ENCODE measurements at places on chromosomes 5 and 9.
A peak's percentile ranks its signal among the peaks of the same experiment; 100 is the strongest.

GRCh38 chr5:98880151-98880550, 48.7 kb downstream of the CHD1 start:
- H3K27ac ChIP-seq = peak overlapping the region; percentile 42
- H3K36me3 ChIP-seq = peaks cover 27% of the 10 kb centered on the region
- H3K4me3 ChIP-seq = no peak overlapping the region
- H3K4me1 ChIP-seq = peaks cover 7% of the 10 kb centered on the region
- peak; percentile 64 for DNase-seq

DNA sequence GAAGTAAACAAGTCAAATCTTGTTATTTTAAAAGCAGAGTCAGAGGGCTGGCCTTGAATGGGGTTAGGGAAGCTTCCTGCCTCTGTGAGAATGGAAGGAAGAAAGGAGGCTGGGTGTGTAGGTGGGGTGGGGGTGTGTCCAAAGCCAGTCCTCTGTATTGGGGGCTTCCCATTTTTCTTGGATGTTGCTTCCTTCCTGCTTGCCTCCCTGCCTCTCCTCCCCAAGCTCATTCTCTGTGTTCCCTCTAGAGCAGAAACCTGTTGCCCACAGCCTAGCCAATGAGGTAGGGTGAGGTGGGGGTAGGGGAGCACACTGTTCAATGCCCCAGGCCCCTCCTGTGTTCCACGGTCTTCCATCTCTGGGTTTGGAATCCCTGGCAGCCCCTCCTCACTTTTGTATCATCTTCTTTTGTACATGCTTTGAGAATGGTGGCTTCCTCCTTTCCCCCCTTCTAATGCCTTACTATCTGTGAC, 39.7 kb downstream of the SNX24 start:
- H3K4me1 ChIP-seq = no peaks in the 10 kb centered on the region
- no peak for DNase-seq
- H3K27me3 ChIP-seq = no peaks in the 10 kb centered on the region
- H3K4me3 ChIP-seq = no peak overlapping the region
- no peak overlapping the region for H3K27ac ChIP-seq

DNA sequence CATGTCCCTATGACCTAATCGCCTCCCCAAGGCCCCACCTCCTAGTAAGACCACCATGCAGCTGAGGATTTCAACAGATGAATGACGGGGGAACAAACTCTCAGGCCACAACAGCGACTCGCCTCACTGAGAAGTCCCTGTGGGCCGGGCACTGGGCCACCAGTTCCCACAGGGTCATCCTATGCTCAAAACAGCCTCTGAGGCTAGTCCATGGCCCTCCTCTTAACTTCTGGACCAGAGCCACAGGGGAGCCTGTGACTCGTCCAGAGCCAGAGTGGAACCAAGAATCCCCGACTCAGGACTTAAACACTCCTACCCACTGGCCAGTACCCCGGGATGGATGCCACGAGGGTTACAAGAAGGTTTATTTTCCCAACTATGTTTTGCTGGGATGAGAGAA, 12.3 kb downstream of the GFPT2 start:
- peaks cover 9% of the 10 kb centered on the region for H3K36me3 ChIP-seq
- peak; percentile 17 for DNase-seq
- H3K4me3 ChIP-seq = no peak overlapping the region
- H3K27me3 ChIP-seq = no peaks in the 10 kb centered on the region
- H3K27ac ChIP-seq = no peak overlapping the region
- peaks cover 32% of the 10 kb centered on the region for H3K4me1 ChIP-seq

DNA sequence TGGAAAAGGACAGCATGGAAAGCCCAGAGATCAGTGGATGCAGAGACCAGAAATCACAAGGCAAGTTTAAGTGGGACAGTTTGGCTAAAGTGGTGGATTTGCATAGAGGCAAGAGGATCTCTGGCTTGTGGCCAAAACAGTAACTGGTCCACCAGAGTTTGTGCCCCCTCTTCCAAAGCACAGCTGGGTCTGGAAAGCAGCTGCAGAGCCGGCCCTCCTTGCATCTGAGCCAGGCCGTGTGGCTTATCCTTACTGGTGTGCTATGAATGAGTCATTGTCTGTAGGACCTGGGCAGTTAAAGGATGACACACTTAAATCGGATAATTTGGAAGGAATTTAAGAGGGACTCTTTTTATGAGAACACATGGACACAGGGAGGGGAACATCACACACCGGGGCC, 146.6 kb downstream of the PIP5K1B start:
- no peaks in the 10 kb centered on the region for H3K27me3 ChIP-seq
- no peaks in the 10 kb centered on the region for H3K4me1 ChIP-seq
- no peak overlapping the region for H3K27ac ChIP-seq
- no peak for DNase-seq
- no peaks in the 10 kb centered on the region for H3K36me3 ChIP-seq

GRCh38 chr9:98572054-98572627, 136.6 kb downstream of the GABBR2 start:
- no peak overlapping the region for H3K4me3 ChIP-seq
- H3K27ac ChIP-seq = no peak overlapping the region
- peaks cover 8% of the 10 kb centered on the region for H3K27me3 ChIP-seq
- H3K4me1 ChIP-seq = peaks cover 16% of the 10 kb centered on the region
- no peaks in the 10 kb centered on the region for H3K36me3 ChIP-seq
- no peak for DNase-seq

DNA sequence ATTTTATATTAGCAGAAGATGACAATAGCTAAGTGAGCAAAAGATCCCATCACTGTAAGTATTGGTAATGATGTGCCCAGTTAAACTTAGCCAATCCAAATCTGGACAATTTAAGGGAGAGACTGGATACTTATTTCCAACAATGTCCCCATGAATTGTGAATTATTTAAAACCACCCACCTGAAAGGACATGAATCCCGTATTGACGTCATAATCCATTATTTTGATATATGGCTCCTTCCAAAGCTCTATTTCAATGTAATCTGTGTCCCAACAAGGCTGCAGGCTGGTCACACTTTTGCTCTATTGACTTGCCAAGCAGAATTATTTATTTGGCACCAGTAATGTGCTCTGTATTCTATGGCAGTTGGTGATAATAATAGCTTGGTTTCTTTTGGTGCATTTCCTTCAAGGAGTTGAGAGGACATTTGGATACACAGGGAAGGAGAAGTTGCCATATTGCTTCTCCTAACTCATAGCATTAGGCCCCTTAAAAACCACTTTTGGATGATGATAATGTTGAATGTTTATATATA, 157.2 kb downstream of the NMUR2 start:
- H3K4me3 ChIP-seq = no peak overlapping the region
- no peaks in the 10 kb centered on the region for H3K4me1 ChIP-seq
- DNase-seq = no peak

DNA sequence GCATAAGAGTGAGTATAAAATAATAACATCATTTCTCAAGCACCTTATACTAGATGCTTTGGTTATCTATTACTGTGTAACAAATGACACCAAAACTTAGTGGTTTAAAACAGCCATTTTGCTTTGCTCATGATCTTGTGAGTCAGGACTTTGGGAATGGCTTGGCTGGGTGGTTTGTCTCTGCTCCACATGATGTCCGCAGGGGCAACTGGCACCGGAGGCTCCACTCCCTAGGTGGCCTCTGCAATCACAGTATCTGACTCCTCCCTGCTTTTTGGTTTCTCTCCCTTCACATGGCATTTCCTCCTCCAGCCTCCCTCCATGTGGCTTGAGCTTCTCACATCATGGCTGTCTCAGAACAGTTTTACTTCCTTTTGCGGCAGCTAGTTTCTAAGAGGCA, 259.5 kb downstream of the GAS1 start:
- no peaks in the 10 kb centered on the region for H3K4me1 ChIP-seq
- no peak overlapping the region for H3K27ac ChIP-seq
- no peak overlapping the region for H3K4me3 ChIP-seq
- H3K36me3 ChIP-seq = no peaks in the 10 kb centered on the region
- no peak for DNase-seq

GRCh38 chr9:77819657-77820056, 171.5 kb upstream of the GNA14 start:
- peak; percentile 30 for DNase-seq
- H3K4me1 ChIP-seq = peaks cover 6% of the 10 kb centered on the region
- H3K36me3 ChIP-seq = no peaks in the 10 kb centered on the region
- no peak overlapping the region for H3K4me3 ChIP-seq

DNA sequence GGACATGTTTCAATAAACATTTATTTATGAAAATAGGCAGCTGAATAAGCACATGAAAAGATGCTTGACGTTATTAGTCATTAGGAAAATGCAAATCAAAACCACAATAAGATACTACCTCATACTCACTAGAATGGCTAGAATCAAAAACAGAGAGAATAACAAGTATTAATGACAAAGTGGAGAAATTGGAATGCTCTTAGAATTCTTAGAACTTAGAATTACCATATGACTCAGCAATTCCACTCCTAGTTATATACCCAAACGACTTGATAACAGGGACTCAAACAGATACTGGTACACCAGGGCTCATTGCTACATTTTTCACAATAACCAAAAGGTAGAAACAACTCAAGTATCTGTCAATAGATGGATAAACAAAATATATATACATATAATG, 15.1 kb upstream of the TRIM36 start:
- peak; percentile 73 for DNase-seq
- peaks cover 1% of the 10 kb centered on the region for H3K4me1 ChIP-seq
- no peak overlapping the region for H3K4me3 ChIP-seq
- H3K27me3 ChIP-seq = peaks cover 25% of the 10 kb centered on the region
- no peak overlapping the region for H3K27ac ChIP-seq

DNA sequence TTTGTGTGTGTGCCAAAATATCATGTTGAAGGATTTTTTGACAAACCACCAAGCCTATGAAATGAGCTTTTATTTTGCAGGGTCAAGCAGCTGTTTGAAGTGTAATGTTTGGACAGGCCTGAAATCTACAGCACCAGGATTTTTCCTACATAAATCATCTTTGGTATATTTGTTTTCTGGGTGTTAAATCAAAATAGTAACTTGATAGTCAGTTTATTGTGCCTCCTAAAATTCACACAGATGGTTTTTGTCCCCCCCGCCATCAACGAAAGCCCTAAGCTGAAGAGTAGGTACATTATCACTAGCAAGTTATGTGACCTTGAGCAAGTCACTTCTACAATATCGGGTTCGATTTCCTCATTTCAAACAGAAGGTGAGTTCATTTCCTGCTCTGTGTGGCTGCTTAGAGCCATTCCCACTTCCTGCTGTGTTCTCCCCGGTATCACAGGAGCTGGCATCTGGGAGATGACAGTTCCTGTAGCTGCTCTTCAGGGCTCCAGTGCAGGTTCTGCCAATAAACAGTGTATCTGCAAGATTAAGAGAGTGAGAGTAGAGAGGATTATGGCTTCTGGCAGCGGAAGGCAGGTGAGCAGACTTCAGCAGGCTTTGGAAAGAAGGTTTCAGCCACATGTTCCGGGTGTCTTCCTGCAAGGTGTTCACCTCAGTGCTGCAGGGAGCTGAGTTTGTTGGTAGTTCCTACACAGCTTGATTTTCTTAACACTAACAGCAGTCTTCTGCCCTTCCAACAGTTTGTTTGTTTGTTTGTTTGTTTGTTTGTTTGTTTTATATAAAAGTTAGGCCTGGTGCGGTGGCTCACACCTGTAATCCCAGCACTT, 48.4 kb upstream of the GNE start:
- DNase-seq = no peak
- H3K27ac ChIP-seq = no peak overlapping the region
- H3K36me3 ChIP-seq = no peaks in the 10 kb centered on the region

DNA sequence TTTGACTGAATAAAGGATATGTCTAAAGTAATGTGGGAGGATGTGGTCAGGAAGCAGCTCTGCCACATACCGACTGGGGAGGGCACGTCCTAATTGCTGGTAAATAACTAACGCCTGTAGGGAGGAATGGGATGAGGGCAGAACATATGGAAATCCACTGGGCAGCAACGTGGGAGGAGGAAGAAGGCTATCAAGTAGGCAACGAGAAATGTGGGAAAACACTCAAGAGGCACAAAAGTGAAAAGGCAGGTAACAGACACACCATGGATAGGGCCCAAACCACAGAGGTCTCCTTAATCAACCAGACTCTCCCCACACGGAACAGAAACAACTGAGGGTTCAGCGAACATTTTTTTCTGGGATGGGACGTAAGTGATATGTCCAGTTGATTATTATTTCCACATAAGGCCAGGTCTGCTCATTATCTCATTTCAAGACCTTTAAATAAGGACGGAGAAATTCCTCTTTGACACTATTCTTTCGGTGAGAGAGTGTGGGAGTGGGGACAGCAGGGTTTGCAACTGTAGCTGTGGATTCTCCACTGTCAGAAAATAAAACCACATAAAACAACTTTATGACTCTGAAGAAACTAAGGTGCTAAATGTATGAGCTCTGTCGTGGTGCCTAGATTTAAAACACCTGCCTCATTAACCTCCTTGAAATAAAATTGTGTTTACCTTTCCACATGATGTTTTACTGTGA, 17.0 kb downstream of the IARS1 start:
- H3K27ac ChIP-seq = no peak overlapping the region
- H3K4me3 ChIP-seq = no peak overlapping the region
- no peaks in the 10 kb centered on the region for H3K4me1 ChIP-seq
- H3K27me3 ChIP-seq = no peaks in the 10 kb centered on the region

- DNase-seq = no peak
- no peak overlapping the region for H3K27ac ChIP-seq
- H3K27me3 ChIP-seq = peaks cover 37% of the 10 kb centered on the region
- H3K36me3 ChIP-seq = no peaks in the 10 kb centered on the region
- H3K4me3 ChIP-seq = no peak overlapping the region
- no peaks in the 10 kb centered on the region for H3K4me1 ChIP-seq
These were observed 7.0 kb upstream of the GADD45G start for GRCh38 chr9:89597711-89598362.

GRCh38 chr9:110083866-110084265, 124.1 kb downstream of the C9orf152 start:
- DNase-seq = no peak
- peaks cover 14% of the 10 kb centered on the region for H3K4me1 ChIP-seq
- no peaks in the 10 kb centered on the region for H3K27me3 ChIP-seq
- H3K27ac ChIP-seq = no peak overlapping the region

DNA sequence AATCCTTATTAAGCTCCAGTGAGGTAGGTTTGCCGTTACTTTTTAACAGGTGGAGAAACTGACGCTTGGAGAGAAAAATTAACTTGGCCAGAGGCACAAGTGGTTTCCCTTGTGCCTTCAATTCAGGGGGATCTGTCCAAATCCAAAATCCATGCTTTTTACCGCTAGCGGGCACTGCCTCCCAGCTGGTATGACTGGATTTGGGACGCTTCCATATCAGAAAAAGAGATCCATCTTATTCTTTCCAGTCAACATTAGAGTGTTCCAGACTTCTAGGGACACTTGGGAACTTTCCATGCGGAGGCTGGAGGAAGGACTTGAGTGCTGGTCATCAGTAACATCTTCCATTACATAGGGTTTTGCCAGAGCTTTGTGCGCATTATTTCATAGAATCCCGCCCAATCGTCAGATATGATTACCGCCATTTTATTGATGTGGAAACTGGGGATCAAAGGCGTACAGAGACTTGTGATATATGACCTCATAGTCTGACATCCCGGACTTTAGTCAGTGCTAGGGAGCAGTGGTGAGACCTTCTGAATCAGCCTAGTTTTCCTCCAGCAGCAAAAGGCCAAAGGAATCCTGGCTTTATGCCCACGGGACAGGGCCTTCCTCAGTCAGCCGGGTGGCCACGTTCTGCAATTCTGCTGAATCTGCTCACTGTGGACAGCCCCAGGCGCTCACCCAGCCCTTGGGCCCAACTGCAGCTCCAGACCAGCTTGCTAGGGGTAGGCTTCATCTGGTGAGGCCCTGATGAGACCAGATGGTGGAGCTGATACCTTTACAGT, 1.1 kb upstream of the GNPDA1 start:
- no peaks in the 10 kb centered on the region for H3K27me3 ChIP-seq
- no peaks in the 10 kb centered on the region for H3K36me3 ChIP-seq
- peak; percentile 30 for DNase-seq
- H3K4me3 ChIP-seq = no peak overlapping the region
- peak overlapping the region; percentile 14 for H3K27ac ChIP-seq
- peaks cover 36% of the 10 kb centered on the region for H3K4me1 ChIP-seq

GRCh38 chr9:114078781-114079156, 669 bp upstream of the AMBP start:
- no peaks in the 10 kb centered on the region for H3K4me1 ChIP-seq
- no peak overlapping the region for H3K4me3 ChIP-seq
- peaks cover 21% of the 10 kb centered on the region for H3K27me3 ChIP-seq
- no peak for DNase-seq
- H3K27ac ChIP-seq = no peak overlapping the region
